ENCODE measurements at places on chromosomes 6 and 20. TPM values are rescaled to one million over a fixed set of nuclear protein-coding genes. Genes with fewer than 3 reads are reported as not detected.

Gene CLPSL2
- 2.0 TPM for total RNA-seq

GRCh38 chr6:46909371-46909770 is 12.4 kb downstream of the ADGRF5 start:
- H3K27me3 ChIP-seq: no peaks in the 10 kb centered on the region
- no peaks in the 10 kb centered on the region for H3K36me3 ChIP-seq
- no peak overlapping the region for H3K4me3 ChIP-seq
- DNase-seq: no peak
- H3K27ac ChIP-seq: no peak overlapping the region

Gene LRP11
- total RNA-seq: 17.7 TPM

DNA sequence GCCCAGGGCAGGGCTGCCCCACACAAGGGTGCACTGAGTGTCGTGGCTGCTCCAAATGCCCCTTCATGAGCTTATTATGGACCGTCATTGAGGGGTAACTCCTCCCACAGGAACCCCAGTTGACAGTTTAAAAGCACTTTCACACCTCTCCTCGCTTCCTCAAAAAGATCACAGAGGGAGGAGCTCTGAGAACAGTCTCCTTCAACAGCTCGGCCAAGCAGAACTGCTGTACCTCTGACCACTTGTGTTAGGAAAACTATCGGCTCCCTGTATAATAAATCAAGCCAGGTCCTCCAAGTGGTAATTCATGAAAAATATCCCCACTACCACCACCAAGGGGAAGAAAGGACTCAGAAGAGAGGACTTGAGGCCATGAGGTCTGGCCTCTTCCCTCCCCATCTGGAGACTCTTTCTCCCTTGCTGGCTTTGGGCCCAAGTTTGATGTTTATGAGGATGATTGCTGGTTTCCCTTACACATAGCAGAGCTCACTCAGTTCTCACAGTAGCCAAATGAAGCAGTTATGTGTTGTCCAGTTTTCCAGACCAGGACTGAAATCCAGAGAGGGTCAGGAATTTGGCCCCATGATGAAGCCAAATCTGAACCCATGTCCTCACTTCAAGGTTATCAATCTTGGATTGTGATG is 8.7 kb downstream of the SNX21 start:
- peaks cover 7% of the 10 kb centered on the region for H3K36me3 ChIP-seq
- DNase-seq: no peak
- H3K27ac ChIP-seq: no peak overlapping the region
- H3K4me1 ChIP-seq: no peaks in the 10 kb centered on the region

DNA sequence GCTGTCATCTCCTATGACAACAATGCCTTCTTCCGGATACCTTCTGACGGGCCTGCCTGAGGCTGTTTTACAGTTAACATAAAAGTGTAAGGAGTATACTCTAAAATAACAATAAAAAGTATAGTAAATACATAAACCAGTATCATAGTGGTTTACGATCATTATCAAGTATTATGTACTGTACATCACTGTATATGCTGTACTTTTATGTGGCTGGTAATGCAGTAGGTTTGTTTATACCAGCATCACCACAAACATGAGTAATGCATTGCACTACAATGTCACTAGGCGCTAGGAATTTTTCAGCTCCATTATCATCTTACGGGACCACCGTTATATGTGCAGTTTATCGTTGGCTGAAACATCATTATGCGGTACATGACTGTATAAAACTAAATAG is 76.5 kb downstream of the VEGFA start:
- no peaks in the 10 kb centered on the region for H3K36me3 ChIP-seq
- no peak overlapping the region for H3K27ac ChIP-seq
- H3K27me3 ChIP-seq: no peaks in the 10 kb centered on the region
- H3K4me3 ChIP-seq: no peak overlapping the region
- H3K4me1 ChIP-seq: peaks cover 39% of the 10 kb centered on the region
